ENCODE measurements at places on chromosomes 16 and 17. TPM values are rescaled to one million over a fixed set of nuclear protein-coding genes. Genes with fewer than 3 reads are reported as not detected.

DNA sequence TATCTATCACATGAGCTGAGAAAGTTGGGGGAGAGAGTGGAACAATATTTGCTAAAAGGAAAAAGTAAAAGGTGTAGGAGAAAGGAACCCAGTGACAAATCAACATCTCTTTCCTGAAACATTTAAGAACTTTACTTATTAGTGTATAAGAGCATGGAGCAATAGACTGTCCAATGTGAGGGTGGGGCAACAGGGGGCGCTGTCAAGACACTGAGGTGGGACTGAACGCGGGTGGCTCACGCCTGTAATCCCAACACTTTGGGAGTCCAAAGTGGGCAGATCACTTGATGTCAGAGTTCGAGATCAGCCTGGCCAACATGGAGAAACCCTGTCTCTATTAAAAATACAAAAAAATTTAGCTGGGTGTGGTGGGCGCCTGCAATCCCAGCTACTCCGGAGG is 21.2 kb downstream of the PCTP start:
- no peak for DNase-seq

- no peak for DNase-seq
Measured at GRCh38 chr17:6100891-6101500, 30.8 kb downstream of the WSCD1 start.

GRCh38 chr17:57366177-57366557 is 109.8 kb downstream of the MSI2 start:
- no peak for DNase-seq

COX11 gene
- 76.1 TPM for total RNA-seq

DNA sequence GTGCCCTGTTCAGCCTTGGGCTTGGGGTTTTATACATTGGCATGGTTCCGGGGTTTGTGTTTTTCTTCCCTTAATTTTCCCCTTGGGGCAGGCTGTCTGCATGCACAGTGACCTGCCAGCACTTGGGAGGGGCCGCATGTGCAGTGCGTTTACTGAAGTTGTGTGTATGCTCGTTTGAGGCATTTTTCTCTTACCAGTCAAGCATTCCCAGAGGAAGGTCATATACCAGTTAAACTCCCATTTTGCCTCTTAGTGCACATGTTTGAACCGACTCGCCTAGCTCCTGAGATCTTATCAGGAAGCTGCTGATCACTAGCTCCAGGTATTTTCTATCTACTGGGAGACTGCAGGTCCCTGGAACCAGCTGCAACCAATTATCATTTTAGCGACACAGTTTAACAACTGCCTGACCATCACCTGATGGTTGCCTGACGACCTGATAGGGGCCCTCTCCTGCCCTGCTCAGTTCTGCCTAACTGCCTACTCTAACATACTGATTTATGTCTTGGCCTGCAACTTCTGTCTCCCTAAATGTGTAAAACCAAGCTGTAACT is 51.4 kb downstream of the MFSD11 start:
- no peak for DNase-seq

DNA sequence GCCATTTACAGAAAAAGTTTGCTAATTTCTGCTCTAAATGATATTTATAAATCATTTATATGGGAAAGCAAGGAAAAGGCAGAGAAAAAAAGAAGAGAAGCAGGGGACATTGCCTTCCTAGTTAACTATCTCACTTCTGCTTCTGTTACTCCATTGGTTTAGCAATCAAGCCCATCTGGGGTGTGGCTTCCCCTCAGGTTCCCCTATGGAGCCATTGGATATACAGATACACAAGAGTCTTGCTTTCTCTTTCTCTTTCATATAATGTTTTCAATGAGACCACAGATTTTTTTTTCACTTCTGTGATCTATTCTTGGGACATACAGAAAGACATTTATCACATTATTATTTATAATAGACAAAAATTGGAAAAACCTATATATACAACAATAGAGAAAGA is 105.6 kb upstream of the TOM1L1 start:
- no peak for DNase-seq

- no peak for DNase-seq
Measured at GRCh38 chr16:30603945-30604315, 6.3 kb downstream of the ZNF689 start.

CDH5 gene
- not detected for total RNA-seq

NEUROD2 gene
- total RNA-seq, result not detected

- DNase-seq, result no peak
Measured at GRCh38 chr16:23064639-23065038, 84.6 kb downstream of the USP31 start.

GRCh38 chr16:72664056-72664508 is 383.8 kb downstream of the ZFHX3 start:
- no peak for DNase-seq

DNA sequence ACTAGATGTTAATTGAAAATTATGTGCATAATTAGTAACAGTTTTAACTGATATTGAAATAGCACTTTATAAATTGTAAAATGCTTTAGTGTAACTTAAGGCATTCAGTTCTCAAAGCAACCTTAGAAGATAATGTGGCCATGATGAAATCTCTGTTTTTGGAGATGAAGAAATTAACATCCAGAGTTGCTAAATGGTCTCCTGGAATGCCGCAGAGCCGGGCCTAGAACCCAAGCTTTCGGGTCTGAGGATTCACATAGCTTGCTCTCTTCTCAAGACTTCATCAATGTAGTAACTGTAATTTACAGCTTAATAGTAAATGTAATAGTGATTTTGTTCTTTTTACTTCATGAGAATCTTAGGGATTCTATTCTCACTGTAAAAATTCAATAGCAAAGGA is 272.3 kb downstream of the HS3ST3A1 start:
- DNase-seq, result no peak

GRCh38 chr17:10756619-10757018 is 26.8 kb upstream of the TMEM220 start:
- DNase-seq, result no peak

- DNase-seq, result no peak
Measured at GRCh38 chr16:79288066-79288465, 312.5 kb downstream of the MAF start.

GRCh38 chr17:62121025-62121730 is 56.1 kb upstream of the MED13 start:
- no peak for DNase-seq

IGF2BP1 gene
- 434 TPM for total RNA-seq

CDRT15 gene
- total RNA-seq, result not detected

- DNase-seq, result no peak
Measured at GRCh38 chr17:36814958-36815357, 122.3 kb upstream of the LHX1 start.

GRCh38 chr16:69186642-69187445 is at the start of gene SNTB2:
Gene SNTB2 (plus strand): TSS chr16:69187164. CDS start chr16:69187167, 3 bp downstream.
- DNase-seq, result peak; percentile 93

DNA sequence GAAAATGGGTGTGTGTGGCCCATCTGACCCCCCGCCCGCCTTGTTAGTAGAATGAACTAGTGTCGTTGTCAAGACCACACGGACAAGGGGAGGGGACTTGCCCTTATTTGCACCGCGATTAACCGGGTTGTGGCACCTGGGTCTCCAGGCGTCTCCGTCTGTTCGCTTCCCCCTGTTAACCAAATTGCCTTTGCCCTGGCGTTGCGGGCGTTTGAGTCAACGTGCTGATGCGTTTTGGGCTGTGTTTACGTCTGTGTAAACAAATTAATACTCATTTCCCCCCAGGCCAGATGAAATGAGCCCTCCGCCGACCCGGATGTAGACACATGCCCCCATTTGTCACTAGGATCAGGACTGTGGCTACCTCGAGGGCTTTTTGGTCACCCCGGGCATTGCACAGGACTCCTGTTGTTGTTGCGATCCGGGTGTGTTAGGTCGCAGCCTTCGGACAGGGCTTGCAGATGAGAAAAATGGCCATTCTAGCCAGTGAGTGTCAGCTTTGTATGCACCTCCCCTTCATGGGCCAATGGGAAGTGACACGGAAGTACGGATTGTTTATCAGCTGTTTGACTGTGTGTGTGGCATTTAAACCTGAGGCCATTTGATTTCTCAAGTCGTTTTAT is 906 bp downstream of the RBL2 start:
- peak; percentile 66 for DNase-seq

HEATR9 gene
- total RNA-seq, result not detected

- peak; percentile 68 for DNase-seq
Measured at GRCh38 chr16:6081320-6081976, 983.9 kb upstream of the EEF2KMT start.

DNA sequence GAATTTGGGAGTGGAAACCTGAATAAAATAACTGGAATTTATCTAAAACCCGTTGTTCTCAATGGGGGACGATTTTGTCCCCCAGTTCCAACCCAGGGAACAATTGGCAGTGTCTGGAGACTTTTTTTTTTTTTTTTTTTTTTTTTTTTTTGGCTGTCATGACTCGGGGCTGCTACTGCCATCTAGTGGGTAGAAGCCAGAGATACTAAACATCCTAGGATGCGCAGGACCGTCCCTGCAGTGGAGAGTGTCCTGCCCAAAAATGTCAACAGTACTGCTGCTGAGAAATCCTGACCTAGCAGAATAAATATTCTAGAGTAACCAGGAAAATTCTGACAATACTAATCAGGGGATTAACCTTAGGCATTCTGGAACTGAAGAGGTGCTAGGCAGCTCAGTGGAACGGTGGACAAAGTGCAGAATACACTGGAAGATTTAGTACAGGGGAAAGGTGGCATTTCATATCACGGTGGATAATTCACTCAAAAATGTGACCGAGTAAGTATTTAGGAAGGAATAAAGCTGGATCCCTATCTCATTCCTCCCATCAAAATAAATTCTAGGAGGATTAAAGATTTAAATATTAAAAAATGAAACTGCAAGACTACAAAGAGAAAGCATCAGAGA is 107.6 kb downstream of the SPECC1 start:
- peak; percentile 61 for DNase-seq

DNA sequence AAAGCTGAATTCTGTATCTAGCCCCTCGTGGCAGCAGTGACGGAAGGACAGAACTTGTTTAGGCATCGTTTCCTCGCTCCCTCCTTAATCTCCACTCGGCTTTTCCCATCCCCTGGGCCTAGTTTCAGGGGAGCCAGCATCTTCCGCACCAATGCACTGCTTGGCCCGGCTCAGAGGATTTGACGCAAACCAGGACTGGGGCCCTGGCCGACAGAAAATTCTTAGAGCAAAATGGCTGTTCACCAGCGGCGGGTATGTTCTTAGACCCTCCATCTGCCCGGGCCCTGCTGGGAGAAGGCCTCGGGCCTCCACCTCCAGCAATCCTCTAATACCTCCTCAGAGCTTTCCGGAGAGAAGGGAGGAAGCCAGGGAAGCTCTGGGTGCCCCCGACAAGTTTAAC is 54.6 kb downstream of the TBC1D16 start:
- peak; percentile 20 for DNase-seq

KRT20 gene
- total RNA-seq, result not detected

DNASE1L2 gene
- total RNA-seq, result 2.5 TPM

GRCh38 chr17:64355536-64356303 is 34.9 kb downstream of the PECAM1 start:
- no peak for DNase-seq

DNA sequence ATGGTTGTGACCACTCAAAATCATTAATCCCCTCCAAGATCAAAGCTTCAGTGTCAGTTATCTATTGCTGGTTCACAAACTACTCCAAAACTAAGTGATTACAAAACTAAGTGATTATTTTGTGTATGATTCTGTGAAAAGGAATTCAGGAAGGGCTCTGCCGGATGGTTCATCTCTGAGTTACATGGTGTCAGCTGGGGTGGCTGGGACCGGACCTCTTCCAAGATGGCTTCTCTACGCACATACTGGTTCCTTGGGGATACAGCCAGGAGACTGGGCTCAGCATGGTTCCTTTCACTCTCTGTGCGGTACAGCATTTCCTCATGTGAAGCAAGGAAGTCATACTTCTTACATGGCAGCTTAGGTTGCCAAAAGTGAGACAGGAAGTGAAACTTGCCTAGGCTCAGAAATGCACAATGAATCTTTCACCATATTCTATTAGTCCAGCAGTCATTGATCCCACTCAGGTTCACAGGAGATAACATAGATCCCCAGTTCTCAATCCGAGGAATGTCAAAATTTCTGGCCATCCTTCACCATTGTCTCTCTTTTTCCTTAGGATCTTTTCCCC is 97.9 kb upstream of the IRX6 start:
- DNase-seq, result no peak

DNA sequence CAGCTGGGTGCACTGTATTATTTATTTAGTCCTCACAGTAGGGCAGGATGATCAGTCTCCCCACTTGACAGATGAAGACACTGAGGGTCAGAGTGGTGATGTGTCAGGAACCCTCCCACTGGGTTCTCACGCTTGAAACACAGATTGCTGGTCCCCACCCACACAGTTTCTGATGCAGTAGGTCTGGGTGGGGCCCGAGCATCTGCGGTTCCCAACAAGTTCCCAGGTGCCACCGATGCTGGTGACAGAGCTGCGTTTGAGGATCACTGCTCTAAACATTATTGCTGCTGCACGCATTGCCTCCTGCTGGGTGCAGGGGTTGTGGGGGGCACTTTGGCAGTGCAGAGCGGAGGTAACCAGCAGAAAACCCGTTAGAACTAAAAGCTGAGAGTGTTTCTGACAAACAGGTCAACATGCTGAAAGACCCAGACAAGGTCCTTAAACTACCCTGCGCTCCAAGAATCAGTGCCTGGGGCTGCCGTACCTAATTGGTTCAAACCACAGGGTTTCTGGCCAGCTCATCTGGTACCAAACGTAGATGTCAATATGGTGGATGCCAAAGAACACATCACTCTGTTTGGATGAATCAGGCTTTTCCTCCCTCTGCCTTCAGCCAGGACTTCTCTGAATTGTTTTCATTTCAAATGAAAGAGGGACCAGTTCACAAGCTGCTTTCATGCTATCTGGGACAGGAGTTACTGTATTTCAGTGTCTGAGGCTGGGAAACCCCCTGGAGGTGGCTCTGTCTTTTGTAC is 76.0 kb downstream of the ABCC1 start:
- DNase-seq, result no peak

RCVRN gene
- total RNA-seq, result not detected

DNA sequence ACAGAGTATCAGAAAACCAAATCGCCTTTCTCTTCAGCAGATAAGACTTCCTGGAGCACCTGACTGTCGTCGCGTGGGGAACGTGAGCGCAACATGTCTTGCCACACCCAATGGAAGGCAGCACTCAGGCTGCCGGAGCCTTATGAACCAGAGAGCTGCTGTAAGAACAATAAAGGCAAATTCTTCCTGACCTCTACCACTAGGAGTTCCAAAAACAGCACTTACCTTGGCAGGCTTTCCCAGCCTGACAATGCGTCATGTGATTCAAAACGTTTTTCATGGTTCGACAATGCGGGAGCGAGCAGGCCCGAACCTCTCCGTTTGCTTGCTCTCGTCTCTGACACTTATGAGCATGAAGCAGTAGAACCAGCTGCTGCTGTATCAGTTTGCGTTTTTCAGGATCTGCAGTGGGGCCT is 75.8 kb upstream of the TRAP1 start:
- DNase-seq, result no peak

DNA sequence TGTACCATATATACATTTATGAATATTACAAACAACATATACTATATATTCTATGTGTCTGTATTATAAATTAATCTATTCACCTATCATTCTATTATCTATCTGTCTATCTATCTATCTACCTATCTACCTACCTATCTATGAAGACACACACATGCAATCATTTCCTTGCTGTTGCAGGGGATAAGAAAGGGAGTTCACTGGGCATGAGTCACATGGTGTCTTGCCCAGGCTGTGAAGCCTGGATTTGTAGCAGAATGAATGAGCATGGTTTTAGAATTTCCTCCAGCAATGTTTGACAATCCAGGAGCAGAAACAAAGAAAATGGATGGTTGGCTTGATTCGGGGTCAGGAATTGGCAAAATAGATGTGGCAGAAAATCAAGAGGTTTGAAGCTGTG is 23.2 kb upstream of the FAM20A start:
- no peak for DNase-seq

ZNF205 gene
- total RNA-seq, result 16.8 TPM

Data from H9 (cell line).